Naive thymus-derived CD8-positive, alpha-beta T cell (primary cell): ENCODE measurements at places on chromosomes 6 and 20. TPM values are rescaled to one million over a fixed set of nuclear protein-coding genes. Genes with fewer than 3 reads are reported as not detected.

The RPS21 gene
- 3,803 TPM for polyA plus RNA-seq

The PRDM1 gene
- polyA plus RNA-seq, result 1.6 TPM

The ERVFRD-1 gene
- 0.18 TPM for polyA plus RNA-seq

DNA sequence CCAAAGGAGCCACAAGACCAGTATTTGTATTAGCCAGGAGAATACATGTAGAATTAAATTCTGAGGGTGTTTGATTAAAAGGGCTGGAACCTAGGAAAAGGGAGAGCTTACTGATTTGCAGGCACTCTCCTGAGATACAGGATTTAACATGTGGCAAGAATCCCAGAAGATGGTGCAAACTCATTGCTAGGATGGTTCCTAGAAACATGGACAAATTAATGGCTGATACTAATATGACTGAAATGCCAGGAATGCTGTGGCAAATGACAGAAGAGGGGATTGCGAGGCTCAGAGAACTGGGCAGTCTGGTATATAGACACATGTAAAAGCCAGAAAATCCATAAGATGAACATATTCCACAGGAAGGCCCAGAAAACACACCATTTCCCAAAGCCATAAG lies 118.1 kb downstream of the RWDD2A start:
- no peaks in the 10 kb centered on the region for H3K36me3 ChIP-seq
- H3K4me1 ChIP-seq, result no peaks in the 10 kb centered on the region
- H3K27ac ChIP-seq, result no peak overlapping the region
- H3K4me3 ChIP-seq, result no peak overlapping the region
- peaks cover 11% of the 10 kb centered on the region for H3K27me3 ChIP-seq

DNA sequence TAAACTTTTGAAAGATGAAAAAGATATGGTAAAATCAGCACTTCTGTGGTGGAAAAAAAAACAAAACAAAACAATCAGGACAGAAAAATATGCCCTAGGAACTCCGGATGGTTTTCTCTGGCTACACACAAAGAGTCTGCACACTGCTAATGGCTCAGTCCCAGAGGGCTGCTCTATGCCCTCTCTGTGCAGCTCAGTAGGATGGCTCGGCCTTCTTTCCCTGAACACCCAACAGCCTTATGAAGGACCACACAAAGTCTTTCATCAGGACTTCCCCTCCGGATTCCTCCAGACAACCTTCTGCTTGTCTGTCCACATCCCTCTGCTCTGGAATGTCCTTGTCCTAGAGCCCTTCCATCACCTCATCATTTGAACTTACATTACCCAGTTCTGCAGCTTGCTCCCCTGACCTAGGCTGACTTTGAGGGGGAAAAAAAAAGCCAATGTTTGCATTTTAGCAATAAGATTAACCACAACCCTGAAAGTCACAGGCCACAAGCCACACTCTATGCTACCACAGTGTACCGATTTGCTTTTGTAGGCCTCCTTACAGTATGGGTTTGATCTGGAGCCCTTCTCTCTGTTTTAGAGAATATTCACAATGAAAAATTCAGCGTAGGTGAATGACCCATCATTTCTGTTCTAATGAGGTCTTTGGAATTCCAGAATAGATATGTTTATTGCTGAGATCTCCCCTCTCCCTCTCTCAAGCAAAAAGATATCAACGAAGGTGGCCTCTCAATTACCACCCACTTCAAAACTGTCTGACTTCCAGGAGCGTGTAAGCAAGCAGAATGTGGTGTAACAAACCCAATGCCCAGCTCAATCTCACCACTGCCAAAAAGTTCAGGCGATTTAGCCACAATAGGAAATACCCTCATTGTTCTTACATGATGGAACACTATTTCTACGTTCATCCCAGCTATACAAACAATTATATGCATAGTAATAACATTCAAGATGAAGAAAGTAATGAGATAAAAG lies 164.0 kb downstream of the GMDS start:
- DNase-seq, result peak; percentile 17
- peak overlapping the region; percentile 14 for H3K27ac ChIP-seq
- no peaks in the 10 kb centered on the region for H3K27me3 ChIP-seq
- H3K4me1 ChIP-seq, result peaks cover 21% of the 10 kb centered on the region
- H3K36me3 ChIP-seq, result peaks cover 25% of the 10 kb centered on the region

GRCh38 chr6:77425671-77426070 lies 37.6 kb downstream of the HTR1B start:
- no peak overlapping the region for H3K4me3 ChIP-seq
- H3K36me3 ChIP-seq, result no peaks in the 10 kb centered on the region
- DNase-seq, result no peak
- no peaks in the 10 kb centered on the region for H3K27me3 ChIP-seq
- H3K4me1 ChIP-seq, result no peaks in the 10 kb centered on the region

GRCh38 chr20:17616480-17617211 lies 46.8 kb downstream of the DSTN start:
- H3K36me3 ChIP-seq, result no peaks in the 10 kb centered on the region
- no peak overlapping the region for H3K27ac ChIP-seq
- DNase-seq, result no peak
- H3K4me3 ChIP-seq, result no peak overlapping the region
- H3K4me1 ChIP-seq, result peaks cover 23% of the 10 kb centered on the region
- no peaks in the 10 kb centered on the region for H3K27me3 ChIP-seq

DNA sequence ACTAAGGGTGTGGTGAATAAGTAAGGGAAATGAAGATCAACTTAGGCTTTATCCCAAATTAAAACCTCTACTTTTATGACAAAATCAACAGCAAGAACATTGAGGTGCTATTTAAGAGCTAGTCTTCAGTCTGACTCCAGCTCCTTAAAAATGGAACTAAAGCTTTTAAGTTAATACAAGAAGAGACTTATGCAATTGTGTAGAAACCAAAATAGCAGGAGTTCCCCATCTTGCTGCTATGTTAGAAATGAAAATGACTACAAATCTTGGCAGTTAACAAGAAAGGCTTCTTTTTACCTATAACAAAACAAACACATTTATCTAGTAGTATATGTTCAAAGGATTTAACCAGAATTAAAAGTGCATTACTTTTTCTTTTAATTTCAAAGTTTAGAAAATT lies 25.7 kb downstream of the HMGN3 start:
- H3K27ac ChIP-seq, result no peak overlapping the region
- peaks cover 39% of the 10 kb centered on the region for H3K36me3 ChIP-seq
- DNase-seq, result no peak
- H3K4me1 ChIP-seq, result peaks cover 4% of the 10 kb centered on the region
- no peaks in the 10 kb centered on the region for H3K27me3 ChIP-seq

The RSPH9 gene
- 1.1 TPM for polyA plus RNA-seq

The OLIG3 gene
- not detected for polyA plus RNA-seq

The CPNE5 gene
- 0.33 TPM for polyA plus RNA-seq

DNA sequence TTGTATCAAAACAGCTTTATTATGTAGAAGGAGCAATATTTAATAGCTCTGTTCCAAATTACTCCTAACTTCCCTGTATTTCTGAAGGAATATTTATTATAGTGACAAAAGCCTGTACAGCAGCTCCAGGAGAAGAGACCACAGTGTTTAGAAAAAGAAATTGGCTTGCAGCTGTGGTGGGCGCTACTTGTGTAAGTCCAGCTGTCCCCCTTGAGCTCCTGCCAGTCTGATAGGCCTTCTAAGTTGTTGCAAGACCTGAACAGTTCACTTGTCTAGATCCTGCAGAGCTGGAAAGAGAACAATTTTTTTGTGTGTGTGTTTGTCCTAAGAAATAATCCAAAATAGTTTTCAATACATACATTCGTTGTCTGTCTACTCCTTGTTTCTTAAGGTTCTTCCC lies 86.6 kb downstream of the JARID2 start:
- H3K36me3 ChIP-seq, result no peaks in the 10 kb centered on the region
- no peak for DNase-seq
- H3K27ac ChIP-seq, result no peak overlapping the region
- no peak overlapping the region for H3K4me3 ChIP-seq

GRCh38 chr20:20549267-20549612 lies 163.2 kb downstream of the RALGAPA2 start:
- no peak for DNase-seq
- peaks cover 3% of the 10 kb centered on the region for H3K4me1 ChIP-seq
- no peak overlapping the region for H3K27ac ChIP-seq
- no peaks in the 10 kb centered on the region for H3K27me3 ChIP-seq

GRCh38 chr20:208942-209566 lies 18.0 kb upstream of the DEFB129 start:
- H3K4me3 ChIP-seq, result no peak overlapping the region
- no peaks in the 10 kb centered on the region for H3K27me3 ChIP-seq
- H3K36me3 ChIP-seq, result no peaks in the 10 kb centered on the region
- no peak overlapping the region for H3K27ac ChIP-seq
- no peak for DNase-seq
- no peaks in the 10 kb centered on the region for H3K4me1 ChIP-seq

- DNase-seq, result no peak
- no peak overlapping the region for H3K4me3 ChIP-seq
- no peak overlapping the region for H3K27ac ChIP-seq
- H3K36me3 ChIP-seq, result no peaks in the 10 kb centered on the region
Observed at GRCh38 chr6:128570680-128571063, 50.3 kb upstream of the PTPRK start.

- H3K4me1 ChIP-seq, result no peaks in the 10 kb centered on the region
- H3K27me3 ChIP-seq, result peaks cover 29% of the 10 kb centered on the region
- H3K4me3 ChIP-seq, result no peak overlapping the region
- no peak overlapping the region for H3K27ac ChIP-seq
Observed at GRCh38 chr6:131758920-131759319, 48.1 kb upstream of the CTAGE9 start.

The ARMC12 gene
- 1.2 TPM for polyA plus RNA-seq

GRCh38 chr6:56787209-56787608 lies 144.5 kb upstream of the DST start:
- no peak overlapping the region for H3K27ac ChIP-seq
- H3K4me1 ChIP-seq, result no peaks in the 10 kb centered on the region
- H3K27me3 ChIP-seq, result peaks cover 30% of the 10 kb centered on the region
- DNase-seq, result no peak
- H3K36me3 ChIP-seq, result no peaks in the 10 kb centered on the region

The IL17F gene
- 0.34 TPM for polyA plus RNA-seq

GRCh38 chr20:32059189-32059588 lies 7.1 kb downstream of the HCK start:
- no peak for DNase-seq
- peaks cover 70% of the 10 kb centered on the region for H3K27me3 ChIP-seq
- H3K4me3 ChIP-seq, result no peak overlapping the region
- no peaks in the 10 kb centered on the region for H3K4me1 ChIP-seq
- H3K27ac ChIP-seq, result no peak overlapping the region

DNA sequence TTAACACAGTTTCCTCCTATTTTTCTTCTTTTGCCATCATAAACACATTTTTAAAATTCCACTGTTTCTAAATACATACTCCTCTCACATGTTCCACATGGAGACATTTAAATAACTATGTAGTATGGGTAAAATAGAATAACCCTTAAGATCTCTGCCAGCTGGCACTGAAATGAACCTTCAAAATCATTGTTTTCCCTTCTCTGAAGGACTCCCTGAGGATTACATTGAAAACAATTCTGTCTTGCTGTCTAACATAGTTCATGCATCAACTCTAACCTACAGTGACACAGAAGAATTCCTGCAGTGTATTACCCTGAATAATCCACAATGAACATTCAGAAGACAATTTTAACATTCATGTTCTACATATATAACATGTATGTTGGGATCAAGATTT lies 1361.8 kb upstream of the CITED2 start:
- no peak overlapping the region for H3K27ac ChIP-seq
- no peak overlapping the region for H3K4me3 ChIP-seq
- no peak for DNase-seq

- H3K27ac ChIP-seq, result no peak overlapping the region
- H3K4me3 ChIP-seq, result no peak overlapping the region
- no peaks in the 10 kb centered on the region for H3K4me1 ChIP-seq
- no peaks in the 10 kb centered on the region for H3K36me3 ChIP-seq
Observed at GRCh38 chr6:167146135-167146534, 11.6 kb downstream of the GPR31 start.

DNA sequence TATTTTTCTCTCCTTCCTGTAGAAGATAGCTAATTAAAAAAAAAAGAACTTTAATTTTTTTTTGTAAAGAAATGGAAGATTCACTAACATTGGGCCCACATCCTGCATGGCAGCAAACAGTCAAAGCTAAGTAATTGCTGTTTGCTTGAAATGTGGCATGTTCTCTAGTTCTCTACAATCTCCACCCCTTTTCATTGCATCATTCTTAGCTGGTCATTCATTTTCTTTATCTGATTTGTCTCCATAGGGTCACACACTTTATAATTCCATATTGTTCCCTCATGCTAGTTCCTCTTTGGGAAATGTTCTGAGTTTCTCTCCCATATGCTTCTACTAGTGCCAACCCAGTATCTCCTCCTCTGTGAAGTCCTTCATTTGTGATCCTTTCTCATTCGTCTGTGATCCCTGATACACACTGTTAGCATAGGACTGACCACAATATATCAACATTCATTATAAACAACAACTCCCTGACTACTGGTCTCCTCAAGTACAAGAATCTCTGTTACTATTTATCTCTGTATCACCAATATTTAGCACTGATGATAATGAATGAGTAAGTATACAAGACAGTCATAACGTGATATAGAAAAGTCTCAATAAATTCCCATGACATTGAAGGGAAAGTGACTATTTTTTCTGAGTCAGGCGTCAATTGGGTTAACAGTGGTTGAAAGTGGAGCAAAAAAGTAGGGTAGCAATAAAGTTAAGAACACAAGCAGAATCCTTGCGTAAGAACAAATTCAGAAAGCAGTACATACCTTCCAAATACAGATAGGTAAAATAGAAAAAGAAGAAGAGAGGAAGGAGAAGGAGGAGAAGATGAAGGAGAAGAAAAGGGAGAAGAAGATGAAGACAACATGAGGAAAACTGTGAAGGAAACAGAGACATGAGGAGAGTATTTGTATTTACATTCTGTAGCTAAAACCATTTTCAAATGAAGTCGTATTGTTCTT lies 33.2 kb upstream of the MYB start:
- DNase-seq, result no peak
- no peaks in the 10 kb centered on the region for H3K27me3 ChIP-seq
- no peaks in the 10 kb centered on the region for H3K36me3 ChIP-seq
- H3K4me3 ChIP-seq, result no peak overlapping the region
- no peak overlapping the region for H3K27ac ChIP-seq

The C6orf141 gene
- polyA plus RNA-seq, result not detected

GRCh38 chr6:106037060-106037459 lies 49.1 kb upstream of the PRDM1 start:
- no peak overlapping the region for H3K27ac ChIP-seq
- no peaks in the 10 kb centered on the region for H3K4me1 ChIP-seq
- H3K4me3 ChIP-seq, result no peak overlapping the region
- peaks cover 9% of the 10 kb centered on the region for H3K27me3 ChIP-seq
- no peak for DNase-seq

The ZSCAN23 gene
- 1.1 TPM for polyA plus RNA-seq
